MV-4-11 (cell line): ENCODE measurements at places on chromosomes 1 and 21.

DNA sequence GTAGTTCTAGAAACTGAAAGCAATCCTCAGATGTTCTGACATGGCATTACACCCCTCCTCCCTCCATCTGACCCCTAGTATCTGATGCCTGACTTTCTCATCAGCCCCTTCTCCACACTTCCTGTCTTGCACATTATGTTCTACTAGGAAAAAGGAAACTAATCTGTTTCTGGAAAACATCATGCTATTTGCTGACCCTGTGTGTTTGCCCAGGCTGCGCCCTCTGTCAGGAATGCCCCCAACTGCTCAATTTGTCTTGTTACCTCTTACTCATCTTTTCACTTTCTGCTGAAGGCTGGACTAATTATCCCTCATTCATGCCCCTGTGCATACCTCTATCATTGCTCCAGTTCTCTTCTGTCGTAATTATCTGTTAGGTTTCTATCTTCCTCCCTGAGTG is 37.5 kb upstream of the DAB1 start:
- no peak for DNase-seq

DNA sequence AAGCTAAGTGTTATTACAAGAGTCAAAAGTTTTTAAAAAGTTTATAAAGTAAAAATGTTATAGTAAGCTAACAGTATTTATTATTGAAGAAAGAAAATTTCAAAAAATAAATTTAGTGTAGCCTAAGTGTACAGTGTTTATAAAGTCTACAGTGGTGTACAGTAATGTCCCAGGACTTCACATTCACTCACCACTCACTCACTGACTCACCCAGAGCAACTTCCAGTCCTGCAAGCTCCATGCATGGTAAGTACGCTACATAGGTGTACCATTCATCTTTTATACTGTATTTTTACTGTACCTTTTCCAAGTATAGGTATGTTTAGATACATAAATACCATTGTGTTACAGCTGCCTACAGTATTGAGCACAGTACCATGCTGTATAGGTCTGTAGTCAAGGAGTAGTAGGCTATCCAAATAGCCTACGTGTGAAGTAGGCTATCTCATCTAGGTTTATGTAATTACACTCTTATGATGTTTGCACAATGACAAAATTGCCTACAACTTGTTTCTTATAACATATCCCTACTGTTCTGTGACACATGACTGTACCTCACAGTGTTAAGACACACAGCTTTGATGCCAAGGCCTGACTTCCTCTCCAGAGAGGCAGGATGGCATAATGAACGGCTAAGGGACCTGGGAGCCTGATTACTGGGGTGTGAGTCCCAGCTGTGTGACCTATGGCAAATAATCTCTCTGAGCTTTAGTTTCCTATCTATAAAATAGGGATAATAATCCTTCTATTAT is 12.7 kb downstream of the DHCR24 start:
- no peak for DNase-seq

DNA sequence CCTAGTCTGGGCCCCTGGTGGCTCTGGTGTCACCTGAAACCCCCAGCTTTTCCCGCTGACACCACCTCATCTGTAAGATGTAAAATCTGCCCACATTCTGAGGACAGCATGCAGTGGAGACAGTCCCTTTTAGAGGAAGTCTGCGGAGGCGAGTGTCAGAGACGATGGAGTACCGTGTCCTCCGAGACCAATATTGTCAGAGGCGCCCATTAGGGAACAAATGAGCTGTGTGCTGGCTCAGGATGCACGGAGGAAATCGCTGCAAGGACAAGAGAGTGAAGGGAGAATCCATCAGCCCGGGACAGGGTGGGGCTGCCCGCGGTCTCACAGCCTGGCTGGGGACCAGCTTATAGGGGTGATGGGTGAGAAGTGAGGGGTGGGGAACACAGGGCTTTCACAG is 214.8 kb downstream of the MATN1 start:
- DNase-seq: no peak

GRCh38 chr1:82245345-82246014 is 444.7 kb downstream of the ADGRL2 start:
- peak; percentile 59 for DNase-seq

DNA sequence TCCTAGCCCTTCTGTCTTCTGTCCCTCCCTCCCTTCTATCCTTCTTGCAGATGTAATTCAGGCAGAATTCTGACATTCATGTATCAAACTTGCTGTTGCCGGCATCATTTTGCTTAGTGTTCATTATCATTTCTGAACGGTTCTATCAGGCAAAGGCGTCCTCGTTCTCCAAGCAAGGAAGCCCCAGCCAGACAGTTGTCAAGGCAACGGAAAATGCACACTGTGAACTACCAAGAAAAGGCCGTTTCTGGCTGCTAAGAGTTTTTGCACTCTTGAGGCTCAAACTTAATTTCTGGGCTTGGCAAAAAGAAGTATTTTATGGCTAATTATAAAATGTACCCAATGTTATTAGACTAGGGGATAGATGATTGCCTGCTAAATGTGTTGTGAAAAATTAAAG is 164.7 kb upstream of the KCNJ15 start:
- DNase-seq: no peak

- no peak for DNase-seq
Observed at GRCh38 chr1:215132156-215132555, 49.6 kb downstream of the KCNK2 start.

DNA sequence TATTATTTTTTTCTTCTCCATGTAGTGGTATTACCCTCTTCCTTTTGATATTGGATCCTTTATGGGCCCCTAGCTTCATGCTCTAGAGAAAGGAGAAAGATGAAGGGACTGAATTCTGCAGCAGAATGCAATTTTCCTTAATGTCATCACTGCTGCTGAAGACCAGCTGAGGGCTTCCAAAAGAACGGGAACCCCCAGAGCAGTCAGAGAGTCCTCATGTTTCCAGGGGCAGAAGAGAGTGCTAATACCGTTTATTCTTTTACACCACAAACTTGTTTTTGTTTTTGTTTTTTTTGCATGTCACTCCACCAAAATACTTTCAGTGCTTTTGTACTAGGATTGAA is 21.1 kb upstream of the TBX15 start:
- DNase-seq: no peak

- peak; percentile 18 for DNase-seq
Observed at GRCh38 chr1:92623187-92623778, 136.6 kb upstream of the GFI1 start.

- peak; percentile 96 for DNase-seq
Observed at GRCh38 chr1:14810595-14811361, 212.3 kb downstream of the KAZN start.

GRCh38 chr1:231124746-231125145 is 37.1 kb upstream of the TRIM67 start:
- DNase-seq: no peak

DNA sequence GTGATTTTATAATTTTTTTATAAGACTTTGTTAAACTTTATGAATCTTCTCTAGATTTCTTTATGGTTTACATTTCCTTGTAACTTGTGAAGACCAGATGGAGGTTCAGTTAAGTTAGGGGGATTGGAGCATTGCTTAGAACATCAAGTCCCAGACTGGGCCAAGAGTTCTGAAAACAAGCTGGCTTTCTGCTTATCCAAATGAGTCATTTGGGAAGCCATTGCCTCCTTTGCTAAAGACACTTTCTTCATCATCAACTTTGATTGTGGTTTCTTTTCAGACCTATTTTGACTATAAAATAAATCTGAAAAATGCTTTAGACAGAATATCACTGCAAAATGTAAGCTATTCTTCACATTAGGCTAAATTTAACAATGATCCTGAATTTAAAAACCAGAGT is 446.8 kb downstream of the USP25 start:
- no peak for DNase-seq

- no peak for DNase-seq
Observed at GRCh38 chr1:102978874-102979273, 129.4 kb downstream of the COL11A1 start.

GRCh38 chr1:192538407-192539296 is 36.9 kb upstream of the RGS1 start:
- DNase-seq: peak; percentile 69

- peak; percentile 89 for DNase-seq
Observed at GRCh38 chr1:205504311-205505075, at the start of gene CDK18. Gene CDK18 (plus strand): TSS chr1:205504669. CDS start chr1:205523168, 18,499 bp downstream.

- DNase-seq: no peak
Observed at GRCh38 chr1:204920967-204921366, 50.3 kb downstream of the NFASC start.

DNA sequence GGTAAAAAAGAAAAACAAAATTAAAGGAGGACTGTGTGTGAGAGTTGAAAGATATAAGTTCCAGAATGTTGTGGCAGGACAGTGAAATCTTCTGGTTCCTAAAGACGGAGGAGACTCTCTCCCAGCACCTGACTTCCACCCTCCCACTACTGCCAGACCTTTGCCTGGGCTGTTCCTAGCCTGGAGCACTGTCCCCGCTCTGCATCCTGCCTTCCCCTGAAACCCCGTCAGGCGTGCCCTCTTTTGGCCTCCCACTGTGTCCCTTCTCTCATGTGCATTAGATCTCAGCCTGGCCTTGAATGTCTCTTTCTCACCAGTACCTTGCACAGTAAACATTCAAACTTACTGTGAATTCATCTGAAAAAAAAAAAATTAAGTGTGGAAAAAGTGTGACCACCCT is 74.1 kb downstream of the VPS26C start:
- DNase-seq: no peak

GRCh38 chr1:165257969-165258459 is 98.5 kb downstream of the LMX1A start:
- peak; percentile 33 for DNase-seq

DNA sequence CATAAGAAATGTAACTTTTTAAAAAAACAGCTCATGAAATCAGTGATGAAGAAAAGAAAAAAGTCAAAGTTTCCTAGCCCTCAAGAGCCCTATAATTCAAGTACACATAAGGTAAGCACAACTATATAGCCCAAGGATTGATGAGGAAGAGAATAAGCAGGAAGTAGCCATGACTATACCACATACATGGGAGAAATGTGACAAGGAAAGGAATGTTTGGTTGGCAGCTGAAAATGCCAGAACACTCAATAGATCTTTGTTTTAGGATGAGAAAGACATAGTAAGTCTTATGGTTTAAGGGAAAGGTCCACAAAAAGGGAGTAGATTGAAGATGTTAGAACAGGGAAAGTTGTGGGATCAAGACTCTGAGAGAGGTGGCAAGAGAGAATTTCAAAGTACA is 5.7 kb downstream of the DOCK7 start:
- DNase-seq: no peak

DNA sequence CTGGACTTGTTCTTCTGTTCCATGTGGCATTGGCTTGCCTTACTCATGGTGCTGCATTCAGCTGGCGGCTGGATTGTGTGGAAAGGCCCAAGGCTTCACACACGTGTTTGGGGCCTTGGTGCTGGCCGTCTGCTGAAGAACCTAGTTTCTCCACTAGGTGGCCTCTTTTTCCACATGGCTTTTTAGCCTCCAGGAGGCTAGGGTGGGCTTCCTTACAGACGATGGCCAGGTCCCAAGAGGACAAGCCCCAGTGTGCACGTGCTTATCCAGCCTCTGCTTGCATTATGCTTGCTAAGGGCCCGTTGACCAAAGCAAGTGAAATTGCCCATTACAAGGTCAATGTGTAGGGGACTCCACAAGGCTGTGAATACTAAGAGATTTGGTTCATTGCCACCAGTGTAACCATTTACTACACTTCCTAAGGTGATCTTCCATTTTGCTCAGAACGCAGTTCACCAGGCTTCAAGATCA is 47.5 kb upstream of the FOXO6 start:
- DNase-seq: peak; percentile 24

DNA sequence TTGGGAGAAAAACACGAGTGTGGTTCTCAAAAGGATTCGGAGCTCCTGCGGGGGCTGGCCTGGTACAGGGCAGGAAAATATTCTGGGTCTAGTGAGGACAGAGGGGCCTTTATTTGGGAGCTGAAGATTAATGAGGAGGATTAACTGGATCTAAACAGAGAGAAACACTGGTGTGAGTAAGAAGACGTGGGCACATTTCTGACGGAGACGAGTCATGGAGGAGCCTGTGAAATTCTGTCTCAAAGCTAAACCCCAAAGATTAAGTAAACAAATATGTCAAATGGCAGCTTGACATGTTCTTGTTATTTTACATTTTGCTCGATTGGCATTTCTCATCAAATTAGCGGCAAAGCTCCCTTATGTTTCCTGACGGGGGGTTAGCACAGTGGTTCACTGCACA is 12.8 kb downstream of the PROK1 start:
- no peak for DNase-seq

DNA sequence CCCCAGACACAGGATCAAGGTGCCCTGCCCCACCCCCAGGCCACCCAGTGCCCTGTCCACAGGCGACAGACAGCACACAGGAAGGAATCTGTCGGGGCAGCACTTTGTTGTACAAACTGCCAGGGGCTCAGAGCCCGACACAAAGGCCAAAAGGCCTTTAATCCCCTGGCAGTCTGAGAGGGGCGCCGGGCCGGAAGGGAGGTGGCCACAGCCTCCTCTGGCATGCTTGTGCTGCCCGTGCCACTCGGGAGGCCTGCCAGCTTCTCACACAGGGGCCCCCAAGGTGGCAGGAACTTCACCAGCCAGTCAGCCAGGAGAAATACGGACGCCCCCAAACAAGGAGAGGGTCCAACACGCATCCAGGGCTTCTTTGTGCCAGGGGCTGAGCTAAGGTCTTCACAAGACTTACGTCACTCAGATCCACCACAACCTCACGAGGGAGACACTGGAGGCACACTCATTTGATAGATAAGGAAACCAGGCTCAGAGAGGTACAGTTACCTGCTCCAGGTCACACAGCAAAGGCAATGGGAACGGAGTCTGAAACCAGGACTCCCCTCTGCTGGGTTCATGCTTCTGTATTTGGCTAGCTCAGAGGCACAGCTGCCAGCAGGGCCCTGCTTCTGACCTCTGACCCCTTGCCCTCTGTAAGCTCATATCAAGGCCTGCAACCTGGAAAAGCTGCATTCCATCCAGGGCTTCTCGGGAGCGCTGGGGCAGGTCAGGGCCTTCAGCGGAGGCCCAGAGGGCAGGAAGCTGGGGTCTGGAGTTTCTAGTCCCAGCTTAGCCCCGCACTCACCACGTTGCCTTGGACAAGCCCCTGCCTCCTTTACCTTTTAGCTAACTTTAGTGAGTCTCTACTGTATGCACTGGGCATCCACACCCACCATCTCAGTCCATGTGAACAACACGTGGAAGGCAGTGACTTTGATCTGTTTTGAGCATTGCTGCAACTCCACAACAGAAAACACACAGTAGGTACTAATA is 34.8 kb downstream of the HSPG2 start:
- DNase-seq: no peak

DNA sequence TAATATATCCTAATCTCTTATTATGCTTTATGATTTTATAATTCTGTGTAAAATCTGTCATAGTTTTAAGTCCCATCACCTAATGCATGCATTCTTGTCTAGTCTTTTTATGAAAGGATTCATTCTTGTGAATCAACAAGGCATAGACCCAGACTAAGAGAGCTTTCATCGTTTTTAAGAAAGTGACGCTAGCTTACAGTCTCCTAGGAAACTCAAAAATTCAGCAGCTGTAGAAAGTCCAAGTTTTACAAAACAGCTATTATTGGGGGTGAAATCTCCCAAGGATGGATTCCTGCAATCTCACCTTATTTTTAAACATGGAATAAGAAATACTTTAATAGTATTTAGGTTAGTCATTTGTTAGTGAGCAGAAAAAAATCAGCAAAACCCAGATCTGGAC is 104.7 kb downstream of the NCAM2 start:
- DNase-seq: no peak
